ENCODE measurements at places on chromosomes 2 and 18.

GRCh38 chr2:74872389-74872836 is 38.5 kb downstream of the HK2 start:
- DNase-seq, result no peak

DNA sequence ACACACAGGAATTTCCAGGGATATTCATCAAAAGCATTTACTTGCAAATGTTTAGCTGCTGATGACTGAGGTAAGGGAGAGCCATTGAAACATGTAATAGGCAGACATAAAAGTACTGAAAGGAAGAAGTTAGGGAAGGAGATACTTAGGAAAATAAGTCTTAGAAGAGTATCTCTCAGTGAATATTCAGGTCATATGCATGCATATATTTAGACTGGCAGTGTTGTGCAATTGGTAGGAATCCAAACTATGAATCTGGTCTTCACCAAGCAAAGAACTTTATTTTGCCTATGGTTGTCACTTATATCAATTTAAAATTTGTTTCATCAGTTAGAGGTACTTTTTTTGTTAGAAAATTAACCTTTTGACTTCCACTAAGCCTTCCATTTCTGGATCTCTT is 1490.7 kb downstream of the SUCLG1 start:
- no peak for DNase-seq

GRCh38 chr2:230356084-230356483 is 29.1 kb downstream of the SP140L start:
- no peak for DNase-seq

GRCh38 chr2:181723731-181724130 is 43.4 kb upstream of the NEUROD1 start:
- no peak for DNase-seq

- DNase-seq, result no peak
These were observed 45.1 kb downstream of the SMC6 start for GRCh38 chr2:17708501-17708900.

- no peak for DNase-seq
These were observed 403.7 kb upstream of the SPRED2 start for GRCh38 chr2:65835975-65836549.

- no peak for DNase-seq
These were observed 58.9 kb upstream of the STON1 start for GRCh38 chr2:48471048-48471474.

GRCh38 chr2:230184727-230185578 is 34.8 kb downstream of the SP110 start:
- no peak for DNase-seq

GRCh38 chr2:190794790-190795189 is 85.8 kb upstream of the GLS start:
- DNase-seq, result no peak

DNA sequence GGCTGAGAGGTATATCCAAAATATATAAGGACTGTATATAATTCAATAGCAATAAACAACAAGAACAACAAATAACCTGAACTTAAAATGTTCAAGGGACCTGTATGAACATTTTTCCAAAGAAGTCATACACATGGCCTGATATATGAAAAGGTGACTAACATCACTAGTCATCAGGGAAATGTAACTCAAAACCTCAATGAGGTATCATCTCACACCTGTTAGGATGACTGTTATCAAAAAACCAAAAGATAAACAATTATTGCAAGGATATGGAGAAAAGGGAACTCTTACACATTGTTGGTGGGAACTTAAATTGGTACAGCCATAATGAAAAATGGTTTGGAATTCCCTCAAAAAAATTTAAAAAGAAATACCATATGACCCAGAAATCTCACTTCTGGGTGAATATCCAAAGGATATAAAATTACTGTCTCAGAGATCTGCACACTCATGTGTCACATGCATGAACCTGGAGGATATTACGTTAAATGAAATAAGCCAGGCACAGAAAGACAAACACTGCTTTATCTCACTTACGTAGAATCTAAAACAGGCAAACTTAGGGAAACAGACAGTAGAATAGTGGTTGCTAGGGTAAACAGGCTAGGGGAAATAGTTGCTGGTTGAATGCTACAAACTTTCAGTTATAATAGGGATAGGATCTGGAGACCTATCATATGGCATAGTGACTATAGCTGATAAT is 334.5 kb upstream of the MMADHC start:
- no peak for DNase-seq

DNA sequence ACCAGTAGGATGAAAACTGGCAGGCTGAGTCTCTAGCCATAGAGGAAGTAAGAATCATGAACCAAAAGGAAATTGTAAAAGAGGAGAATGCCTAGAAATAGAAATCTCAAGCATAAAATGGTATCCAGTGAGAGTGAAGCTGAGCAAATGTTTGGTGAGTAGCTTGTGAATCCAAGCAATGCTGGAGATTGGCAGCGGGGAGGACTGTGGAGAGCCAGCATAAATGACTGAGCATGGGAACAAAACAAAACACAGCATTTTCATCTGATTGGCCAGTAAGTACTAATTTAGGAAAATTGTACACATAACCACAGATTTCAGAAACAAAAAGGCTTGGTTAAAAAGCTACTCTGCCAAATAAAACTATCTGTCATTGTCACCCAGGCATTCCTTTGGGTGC is 390.0 kb downstream of the STK39 start:
- no peak for DNase-seq

DNA sequence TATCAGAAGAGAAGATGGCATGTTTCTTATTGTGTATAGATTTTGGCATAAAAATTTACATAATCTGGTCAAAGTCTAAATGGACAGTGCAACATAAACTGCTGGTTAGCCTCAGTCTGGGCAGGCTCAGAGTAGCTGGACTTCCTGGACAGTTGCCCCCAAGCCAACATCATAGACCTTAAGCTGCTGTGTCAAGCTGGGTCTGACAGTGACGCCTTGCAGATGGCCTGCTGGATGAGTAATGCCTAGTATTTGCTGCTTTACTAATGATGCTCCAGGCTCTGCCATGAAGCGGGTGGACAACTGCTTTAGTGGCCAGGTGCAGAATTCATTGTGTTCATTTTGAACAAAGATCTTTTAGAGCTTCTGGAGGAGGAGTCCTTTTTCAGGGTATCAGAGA is 603.7 kb upstream of the ZEB2 start:
- DNase-seq, result no peak

GRCh38 chr2:7592618-7593140 is 675.5 kb downstream of the RNF144A start:
- DNase-seq, result no peak

GRCh38 chr18:1513519-1513918 is 608.8 kb downstream of the ADCYAP1 start:
- DNase-seq, result no peak

Data from stimulated activated CD4-positive, alpha-beta T cell treated with anti-CD3 and anti-CD28 coated beads, Interleukin-15, amount 100 ng/mL, for 1 hour (primary cell).